NCI-H345 (cell line): ENCODE measurements at places on chromosomes 16 and 17.
A peak's percentile ranks its signal among the peaks of the same experiment; 100 is the strongest.

DNA sequence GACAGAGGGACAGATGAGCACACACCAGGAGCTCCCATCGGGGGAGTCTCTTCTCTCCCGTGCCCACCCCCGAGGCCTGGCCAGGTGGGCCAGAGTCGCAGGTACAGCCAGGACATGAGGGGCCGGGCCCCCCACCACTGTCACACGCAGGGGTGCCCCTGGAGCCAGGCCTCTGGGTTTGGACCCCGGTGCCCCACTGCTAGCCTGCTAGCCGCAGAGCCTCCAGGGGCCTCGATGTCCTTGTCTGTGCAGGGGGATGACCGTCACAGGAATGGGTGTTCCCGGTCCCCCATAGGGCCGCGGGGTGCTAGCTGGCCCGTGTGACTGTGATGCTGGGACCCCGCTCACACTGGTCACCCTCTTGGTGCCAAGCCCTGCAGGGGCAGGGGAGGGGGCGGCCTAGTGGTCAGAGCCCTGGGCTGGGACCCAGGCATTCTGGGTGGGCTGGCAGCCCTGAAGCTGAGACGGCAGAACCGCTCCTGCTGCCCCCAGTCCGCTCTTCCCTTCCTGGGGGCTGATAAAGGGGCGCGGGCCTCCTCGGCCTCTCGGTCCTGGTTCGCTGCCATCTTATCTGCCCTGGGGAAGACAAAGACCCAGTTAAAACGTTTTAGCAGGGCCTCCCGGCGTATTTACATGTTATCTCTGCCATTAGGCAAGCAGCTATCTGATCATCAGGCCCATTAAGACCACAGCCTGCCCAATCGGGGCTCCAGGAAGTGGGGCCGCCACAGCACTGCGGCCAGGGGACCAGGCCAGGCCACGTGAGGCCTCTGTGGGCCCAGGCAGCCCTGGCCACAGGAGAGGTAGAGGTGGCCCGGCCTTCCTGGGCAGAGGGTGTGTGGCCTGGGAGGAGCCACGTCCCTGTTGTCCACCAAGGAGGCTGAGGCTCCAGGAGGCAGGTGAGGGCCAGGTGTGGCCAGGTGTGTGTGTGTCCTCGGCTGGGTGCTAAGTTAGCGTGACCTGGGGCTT lies 57.2 kb upstream of the ZC3H18 start:
- DNase-seq = no peak

- DNase-seq = no peak
Observed at GRCh38 chr17:31467502-31468256, 76.2 kb downstream of the RAB11FIP4 start.

GRCh38 chr16:66223176-66223780 lies 143.2 kb upstream of the CDH5 start:
- peak; percentile 3 for DNase-seq

GRCh38 chr17:43530288-43531081 lies 15.7 kb downstream of the ETV4 start:
- peak; percentile 62 for DNase-seq

DNA sequence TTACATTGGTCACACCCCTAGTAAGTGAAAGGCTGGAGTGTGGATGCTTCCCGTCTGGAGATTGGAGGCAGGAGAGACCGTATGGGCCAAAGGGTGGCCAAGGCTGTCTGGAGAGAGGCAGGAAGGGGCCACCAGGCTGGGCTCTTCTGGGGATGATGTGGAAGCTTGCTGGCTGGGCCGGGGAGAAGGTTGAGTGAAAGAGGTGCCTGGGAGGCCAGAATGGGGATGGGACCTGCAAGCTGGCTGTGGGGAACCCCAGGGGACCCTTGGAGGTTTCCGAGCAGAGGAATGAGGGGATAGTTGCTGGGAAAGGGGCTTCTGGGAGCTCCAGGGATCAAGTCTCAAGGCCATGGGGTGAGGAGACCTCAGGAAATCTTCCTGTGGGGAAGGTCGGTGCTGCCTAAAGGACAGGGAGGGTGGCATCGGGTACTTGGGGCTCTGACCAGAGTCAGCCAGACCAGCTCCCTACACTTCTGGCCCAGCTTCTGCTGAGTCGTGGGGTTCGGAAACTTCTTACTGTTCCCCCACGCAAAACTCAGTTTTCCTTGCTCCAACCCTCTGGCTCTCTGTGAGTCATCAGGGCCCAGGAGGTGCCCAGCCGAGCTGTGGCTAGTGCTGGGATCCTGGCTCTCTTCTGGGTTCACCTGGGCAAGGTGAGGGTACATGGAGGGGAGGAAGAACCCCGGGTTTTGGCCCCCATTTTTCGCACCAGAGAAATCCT lies 3.1 kb downstream of the MRC2 start:
- DNase-seq = no peak

DNA sequence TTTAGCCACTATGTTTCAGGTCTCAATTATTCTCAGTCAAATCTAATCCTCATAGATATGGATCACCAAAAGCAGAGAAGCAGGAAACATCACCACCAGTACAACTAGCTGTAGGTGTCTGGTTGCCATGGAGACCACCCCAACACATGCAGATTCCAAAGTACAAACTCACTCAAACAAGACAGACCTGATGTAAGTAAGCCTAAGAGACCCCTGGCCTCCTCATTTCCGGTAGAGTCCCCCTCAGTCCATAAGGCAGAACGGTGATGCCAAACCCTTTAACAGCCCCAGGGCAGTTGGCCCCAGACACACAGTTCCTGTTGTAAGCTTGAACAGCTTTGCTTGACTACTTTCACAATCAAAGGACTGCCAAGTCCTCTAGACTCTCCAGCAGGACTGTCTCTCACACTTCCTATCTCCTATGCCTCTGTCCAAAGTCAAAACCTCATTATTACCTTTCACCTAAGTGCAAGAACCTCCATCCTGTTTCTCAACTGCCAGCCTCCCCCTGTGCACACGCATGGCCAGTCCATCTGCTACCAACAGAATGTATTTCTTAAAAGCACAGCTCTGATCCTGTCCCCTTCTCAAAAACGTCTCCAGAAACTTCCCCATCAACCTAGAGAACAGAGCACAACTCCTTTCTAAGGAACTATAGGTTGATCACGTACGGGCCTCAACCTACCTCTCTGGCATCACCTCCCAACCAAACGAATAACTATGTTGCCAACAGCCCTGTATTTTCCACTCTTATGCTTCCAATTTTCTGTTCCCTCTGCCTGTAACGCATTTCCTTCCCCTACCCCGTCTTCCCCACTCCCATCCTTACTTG lies 23.9 kb downstream of the SLC39A11 start:
- DNase-seq = no peak

DNA sequence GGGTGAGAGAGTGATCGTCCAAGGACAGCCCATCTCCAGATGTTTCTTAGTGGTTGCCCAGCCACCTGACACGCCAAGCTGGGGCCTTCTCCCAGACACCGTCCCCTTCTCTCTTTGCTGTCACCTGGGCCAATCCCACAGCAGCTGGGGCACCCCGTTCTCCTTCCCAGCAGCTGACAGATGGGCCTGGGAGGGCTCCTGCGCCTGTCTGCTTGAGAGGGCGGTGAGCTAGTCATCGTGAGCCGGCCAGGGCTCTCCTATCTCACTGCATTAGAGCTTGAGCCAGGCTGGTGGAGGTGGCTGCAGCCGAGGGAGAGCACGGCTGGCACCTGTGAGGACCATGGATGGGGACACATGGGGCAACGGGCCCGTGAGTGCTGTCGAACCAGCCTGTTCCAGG lies 41.2 kb downstream of the RAB11FIP3 start:
- DNase-seq = no peak

DNA sequence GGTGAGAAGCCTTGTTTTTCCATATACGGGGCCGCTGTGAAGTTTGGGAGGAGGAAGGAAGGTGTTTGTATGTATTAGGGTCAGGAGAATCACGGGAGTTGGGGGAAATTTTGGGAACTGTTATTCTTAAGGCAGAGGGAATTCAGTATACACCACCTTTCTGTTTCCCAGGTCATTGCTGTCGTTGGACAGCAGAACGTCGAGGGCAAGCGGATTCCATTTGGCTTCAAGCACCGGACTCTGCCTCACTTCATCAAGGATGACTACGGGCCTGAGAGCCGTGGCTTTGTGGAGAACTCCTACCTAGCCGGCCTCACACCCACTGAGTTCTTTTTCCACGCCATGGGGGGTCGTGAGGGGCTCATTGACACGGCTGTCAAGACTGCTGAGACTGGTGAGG lies 17.6 kb downstream of the POLR2A start:
- DNase-seq = no peak

DNA sequence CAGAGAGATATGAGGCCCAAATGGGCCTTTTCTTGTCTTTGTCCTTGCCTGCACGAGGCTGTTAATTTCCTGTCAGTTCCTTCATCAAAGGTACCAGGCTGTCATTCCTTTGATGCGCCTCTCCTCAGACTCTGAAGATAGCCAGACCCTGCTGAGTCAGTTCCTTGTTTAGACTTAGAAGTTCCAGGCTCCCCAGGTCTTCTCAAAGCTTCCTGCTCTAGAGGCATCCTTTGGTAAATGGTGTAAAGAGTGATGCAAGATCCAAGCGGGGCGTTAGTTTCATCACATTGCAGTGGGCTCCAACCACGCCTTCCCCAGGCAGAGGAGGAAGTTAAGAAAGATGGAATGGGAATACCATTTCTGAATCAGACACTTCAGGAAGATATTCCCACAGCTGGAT lies 4.0 kb upstream of the CDH11 start:
- DNase-seq = no peak

DNA sequence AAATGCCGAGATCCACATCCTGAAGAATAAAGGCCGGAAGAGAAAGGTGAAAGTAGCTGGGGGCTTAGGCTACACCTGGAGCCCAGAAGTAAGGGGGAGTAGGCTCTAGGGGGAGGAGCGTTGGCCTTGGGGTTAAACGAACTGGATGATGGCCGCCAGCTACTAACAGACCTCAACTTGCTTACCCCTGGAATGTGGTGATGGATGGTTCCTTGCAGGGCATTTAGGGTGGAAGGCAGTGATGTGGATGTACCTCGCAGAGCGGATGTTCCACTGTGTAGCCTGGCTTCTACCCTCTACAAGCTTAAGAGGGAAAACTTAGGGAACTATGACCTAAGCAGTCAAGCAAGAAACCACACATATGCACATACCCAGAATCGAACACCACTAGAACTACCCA lies 2.3 kb upstream of the MAZ start:
- DNase-seq = no peak
